ENCODE measurements at places on chromosomes 13 and 19. TPM values are rescaled to one million over a fixed set of nuclear protein-coding genes. Genes with fewer than 3 reads are reported as not detected.

C19orf67 gene
- total RNA-seq = not detected

PLVAP gene
- total RNA-seq = 126 TPM

CASP14 gene
- total RNA-seq = not detected

ZNF540 gene
- total RNA-seq = 4.5 TPM

PODNL1 gene
- 3.5 TPM for total RNA-seq

FCAR gene
- 0.68 TPM for total RNA-seq

KLK14 gene
- not detected for total RNA-seq

FBN3 gene
- total RNA-seq = not detected

ZNF579 gene
- 3.9 TPM for total RNA-seq

ZNF780B gene
- 25.3 TPM for total RNA-seq

ATP4B gene
- total RNA-seq = not detected

PCDH9 gene
- 12.3 TPM for total RNA-seq

ZNF723 gene
- total RNA-seq = not detected

ANKLE1 gene
- total RNA-seq = 1.2 TPM

CBLC gene
- 0.42 TPM for total RNA-seq

SPC24 gene
- 2.4 TPM for total RNA-seq

ZNF546 gene
- total RNA-seq = 8.5 TPM

FOXA3 gene
- not detected for total RNA-seq

SCN1B gene
- total RNA-seq = 26.0 TPM

RHPN2 gene
- total RNA-seq = 0.81 TPM

IER2 gene
- total RNA-seq = 125 TPM

DPY19L3 gene
- total RNA-seq = 22.1 TPM

HCN2 gene
- not detected for total RNA-seq

DAPK3 gene
- 241 TPM for total RNA-seq

CNMD gene
- total RNA-seq = not detected

GPR18 gene
- not detected for total RNA-seq

C1QTNF9 gene
- total RNA-seq = 0.41 TPM

SUGT1 gene
- total RNA-seq = 36.0 TPM

URAD gene
- not detected for total RNA-seq

VWA8 gene
- total RNA-seq = 19.8 TPM

ZNF569 gene
- total RNA-seq = 13.3 TPM

KXD1 gene
- total RNA-seq = 99.6 TPM

ZNF491 gene
- total RNA-seq = 3.9 TPM

GJB2 gene
- total RNA-seq = 1.1 TPM

MYDGF gene
- 59.3 TPM for total RNA-seq

BCAM gene
- 77.7 TPM for total RNA-seq

NUP62 gene
- 29.9 TPM for total RNA-seq

CYP4F12 gene
- 4.7 TPM for total RNA-seq
